ENCODE measurements at places on chromosomes 6 and 20. TPM values are rescaled to one million over a fixed set of nuclear protein-coding genes. Genes with fewer than 3 reads are reported as not detected.

DNA sequence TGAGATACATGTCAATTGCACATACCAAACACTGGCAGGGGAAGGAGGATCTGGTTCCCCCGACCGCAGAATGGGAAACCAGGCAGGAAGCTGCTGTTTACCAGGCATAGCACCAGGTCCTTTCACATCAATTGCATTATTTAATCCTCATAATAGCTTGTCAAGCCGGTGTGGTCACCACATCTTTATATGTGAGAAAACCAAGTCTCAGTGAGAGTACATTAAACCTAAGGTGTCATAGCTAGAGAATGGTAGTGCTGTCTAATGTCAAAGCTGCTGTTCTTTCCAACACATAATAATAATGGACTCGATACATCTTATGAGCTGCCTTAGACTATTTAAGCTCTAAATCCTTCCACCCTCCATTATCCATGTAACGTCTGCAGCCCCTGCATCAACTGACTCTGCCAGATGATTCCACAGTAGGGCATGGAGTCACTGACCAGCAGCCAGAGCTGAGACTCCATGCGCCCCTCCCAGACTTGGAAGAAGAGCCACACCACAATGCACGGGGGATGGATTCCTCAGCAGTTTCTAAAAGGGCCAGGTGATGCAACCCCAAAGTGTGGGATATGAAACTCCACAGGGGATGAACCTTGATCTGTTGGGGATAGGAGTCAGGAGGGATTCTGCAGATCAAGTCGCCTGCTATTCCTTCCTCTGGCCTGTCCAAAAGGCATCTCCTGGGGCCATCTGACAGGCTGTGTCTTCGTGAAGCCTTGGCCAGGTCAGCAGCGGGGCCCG lies 71.8 kb downstream of the GPR6 start:
- no peak for DNase-seq
- no peaks in the 10 kb centered on the region for H3K36me3 ChIP-seq
- H3K4me1 ChIP-seq: no peaks in the 10 kb centered on the region
- no peaks in the 10 kb centered on the region for H3K27me3 ChIP-seq

DNA sequence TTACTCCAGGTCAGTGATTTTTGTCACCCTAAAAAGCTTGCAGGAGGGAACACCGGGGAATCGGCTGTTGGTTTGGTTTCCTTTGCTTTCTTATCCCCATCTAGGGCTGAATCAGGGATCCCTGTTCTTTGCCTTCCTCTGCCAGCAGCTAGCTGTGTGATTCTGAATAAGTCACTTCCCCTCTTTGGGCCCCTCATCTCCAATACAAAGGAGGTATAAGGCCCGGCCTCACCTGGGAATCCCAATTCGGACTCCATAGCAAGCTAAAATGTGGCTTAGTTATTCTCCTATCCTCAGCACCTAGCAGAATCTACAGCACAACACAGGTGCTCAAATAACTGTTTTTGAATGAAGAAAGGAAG lies 18.5 kb upstream of the ARMC12 start:
- H3K4me3 ChIP-seq: no peak overlapping the region
- H3K4me1 ChIP-seq: peaks cover 42% of the 10 kb centered on the region
- H3K36me3 ChIP-seq: no peaks in the 10 kb centered on the region
- no peaks in the 10 kb centered on the region for H3K27me3 ChIP-seq
- peak overlapping the region; percentile 99 for H3K27ac ChIP-seq

DNA sequence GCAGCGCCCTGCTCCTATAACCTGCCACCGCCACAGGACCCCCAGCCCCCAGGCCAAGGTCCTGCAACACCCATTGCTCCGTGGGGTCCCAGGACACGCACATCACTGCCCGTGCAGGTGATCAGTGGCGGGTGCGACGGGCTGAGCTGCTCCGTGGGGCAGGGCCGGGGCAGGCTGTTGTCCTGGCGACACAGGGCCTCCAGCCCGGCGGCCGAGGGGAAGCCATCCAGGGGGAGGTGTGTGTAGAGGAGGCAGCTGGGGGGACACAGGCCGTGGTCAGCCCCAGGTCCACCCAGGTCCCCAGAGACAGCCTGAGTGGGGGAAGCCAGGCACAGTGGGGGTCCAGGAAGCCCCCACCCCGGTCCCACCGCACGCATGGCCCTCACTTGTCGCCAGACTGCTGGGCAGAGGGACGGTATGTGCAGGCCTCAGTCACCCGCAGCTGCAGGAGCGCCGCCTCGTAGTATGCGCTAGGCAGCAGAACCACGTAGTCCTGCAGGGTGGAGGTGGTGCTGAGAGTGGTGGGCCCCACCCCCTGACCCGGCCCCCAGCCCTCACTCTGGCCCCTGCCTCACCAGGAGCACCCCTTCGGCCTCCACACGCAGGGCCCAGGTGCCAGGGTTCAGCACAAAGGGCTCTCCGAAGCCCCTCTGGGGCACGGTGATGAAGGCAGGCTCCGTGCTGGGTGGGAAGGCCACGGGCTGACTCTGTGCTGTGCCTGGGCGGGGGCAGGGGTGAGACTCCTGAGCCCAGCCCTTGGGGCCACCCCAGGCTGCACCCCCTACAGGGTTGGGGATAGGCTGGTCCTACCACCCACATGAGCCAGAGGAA lies 30.4 kb downstream of the ADRM1 start:
- H3K27ac ChIP-seq: no peak overlapping the region
- no peaks in the 10 kb centered on the region for H3K4me1 ChIP-seq
- H3K4me3 ChIP-seq: no peak overlapping the region
- H3K27me3 ChIP-seq: no peaks in the 10 kb centered on the region
- no peak for DNase-seq

DNA sequence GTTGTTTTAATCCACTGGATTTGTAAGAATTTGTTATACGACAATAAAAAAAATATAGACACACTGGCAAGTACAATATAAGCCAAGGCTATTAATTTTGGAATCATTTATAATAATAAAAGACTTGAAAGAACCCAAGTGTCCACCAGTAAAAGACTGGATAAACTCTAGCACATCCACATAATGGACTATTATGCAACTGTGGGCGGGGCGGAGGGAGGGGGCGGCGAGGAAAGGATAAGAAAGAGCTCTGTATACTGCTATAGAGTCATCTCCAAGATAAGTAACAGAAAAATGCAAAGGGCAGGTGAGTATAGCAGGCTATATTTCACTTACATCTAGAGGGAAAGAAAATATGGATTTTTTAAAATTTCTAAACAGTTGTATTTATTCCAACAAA lies 123.3 kb downstream of the TBC1D32 start:
- H3K27me3 ChIP-seq: no peaks in the 10 kb centered on the region
- no peak for DNase-seq
- H3K4me3 ChIP-seq: no peak overlapping the region
- no peak overlapping the region for H3K27ac ChIP-seq

DNA sequence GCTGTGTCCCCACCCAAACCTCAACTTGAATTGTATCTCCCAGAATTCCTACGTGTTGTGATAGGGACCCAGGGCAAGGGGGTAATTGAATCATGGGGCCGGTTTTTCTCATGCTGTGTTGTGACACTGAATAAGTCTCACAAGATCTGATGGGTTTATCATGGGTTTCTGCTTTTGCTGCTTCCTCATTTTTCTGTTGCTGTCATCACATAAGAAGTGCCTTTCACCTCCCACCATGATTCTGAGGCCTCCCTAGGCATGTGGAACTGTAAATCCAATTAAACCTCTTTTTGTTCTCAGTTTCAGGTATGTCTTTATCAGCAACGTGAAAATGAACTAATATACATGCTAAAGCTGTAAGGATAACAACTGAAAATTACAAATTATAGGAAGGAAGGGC lies 88.3 kb downstream of the CDYL start:
- no peaks in the 10 kb centered on the region for H3K4me1 ChIP-seq
- DNase-seq: no peak
- H3K27ac ChIP-seq: no peak overlapping the region
- no peak overlapping the region for H3K4me3 ChIP-seq

DNA sequence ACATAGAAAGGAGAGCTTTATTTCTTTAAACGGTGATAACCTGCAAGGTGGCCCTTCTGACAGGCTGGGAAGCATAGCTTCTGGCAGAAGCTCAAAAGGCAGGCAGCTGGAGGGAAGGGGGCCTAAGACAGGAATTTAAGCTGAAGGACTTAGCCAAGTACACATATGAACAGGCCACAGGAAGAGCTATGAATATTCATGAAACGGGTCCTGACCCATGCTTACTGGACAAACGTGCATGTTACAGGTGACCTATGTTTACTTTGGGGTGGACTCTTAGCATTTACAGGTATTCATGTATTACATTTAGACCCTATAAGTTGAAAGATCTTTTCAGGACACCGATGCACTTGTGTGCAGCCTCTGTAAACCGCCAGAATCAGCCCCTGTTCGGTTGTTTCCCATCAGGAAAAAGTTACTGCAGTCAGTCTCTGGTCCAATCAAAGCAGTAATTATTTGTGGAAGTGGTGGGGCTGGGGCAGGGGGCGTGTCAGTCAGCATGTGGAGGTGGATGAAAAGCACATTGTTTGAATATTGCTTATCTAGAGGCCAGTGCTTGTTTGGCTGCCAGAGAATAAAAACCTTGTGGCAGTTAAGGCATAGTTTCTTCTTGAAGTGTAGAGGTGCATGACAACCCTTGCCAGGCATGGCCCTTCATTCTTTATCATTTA lies 2.9 kb upstream of the GZF1 start:
- H3K27ac ChIP-seq: peak overlapping the region; percentile 95
- peak overlapping the region; percentile 50 for H3K4me3 ChIP-seq
- H3K36me3 ChIP-seq: no peaks in the 10 kb centered on the region
- no peak for DNase-seq
- no peaks in the 10 kb centered on the region for H3K27me3 ChIP-seq
- H3K4me1 ChIP-seq: peaks cover 8% of the 10 kb centered on the region

GRCh38 chr6:64591676-64592036 lies 956.1 kb downstream of the PHF3 start:
- no peaks in the 10 kb centered on the region for H3K36me3 ChIP-seq
- no peaks in the 10 kb centered on the region for H3K27me3 ChIP-seq
- no peak for DNase-seq
- no peak overlapping the region for H3K4me3 ChIP-seq

DNA sequence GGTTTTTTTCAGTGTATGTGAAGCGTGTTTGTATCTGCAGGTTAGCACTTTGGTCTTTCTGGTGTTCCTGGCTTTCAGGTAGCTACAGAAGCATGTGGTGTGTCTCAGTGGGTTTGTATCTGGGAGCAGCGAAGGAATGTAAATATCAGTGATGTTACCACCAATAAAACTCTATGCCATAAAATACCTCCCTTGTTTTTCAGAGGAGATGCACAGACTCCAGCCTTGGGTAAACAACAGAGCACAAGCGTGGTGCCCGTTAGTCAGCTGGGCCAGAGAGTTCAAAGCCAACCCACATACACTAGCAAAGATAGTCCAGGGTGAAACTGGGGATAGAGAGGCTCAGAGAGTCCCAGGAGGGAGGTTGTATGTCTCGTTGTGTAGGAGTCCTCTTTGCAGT lies 393.8 kb downstream of the SMOC2 start:
- no peak overlapping the region for H3K4me3 ChIP-seq
- no peaks in the 10 kb centered on the region for H3K36me3 ChIP-seq
- peak overlapping the region; percentile 67 for H3K27ac ChIP-seq
- H3K27me3 ChIP-seq: no peaks in the 10 kb centered on the region

DNA sequence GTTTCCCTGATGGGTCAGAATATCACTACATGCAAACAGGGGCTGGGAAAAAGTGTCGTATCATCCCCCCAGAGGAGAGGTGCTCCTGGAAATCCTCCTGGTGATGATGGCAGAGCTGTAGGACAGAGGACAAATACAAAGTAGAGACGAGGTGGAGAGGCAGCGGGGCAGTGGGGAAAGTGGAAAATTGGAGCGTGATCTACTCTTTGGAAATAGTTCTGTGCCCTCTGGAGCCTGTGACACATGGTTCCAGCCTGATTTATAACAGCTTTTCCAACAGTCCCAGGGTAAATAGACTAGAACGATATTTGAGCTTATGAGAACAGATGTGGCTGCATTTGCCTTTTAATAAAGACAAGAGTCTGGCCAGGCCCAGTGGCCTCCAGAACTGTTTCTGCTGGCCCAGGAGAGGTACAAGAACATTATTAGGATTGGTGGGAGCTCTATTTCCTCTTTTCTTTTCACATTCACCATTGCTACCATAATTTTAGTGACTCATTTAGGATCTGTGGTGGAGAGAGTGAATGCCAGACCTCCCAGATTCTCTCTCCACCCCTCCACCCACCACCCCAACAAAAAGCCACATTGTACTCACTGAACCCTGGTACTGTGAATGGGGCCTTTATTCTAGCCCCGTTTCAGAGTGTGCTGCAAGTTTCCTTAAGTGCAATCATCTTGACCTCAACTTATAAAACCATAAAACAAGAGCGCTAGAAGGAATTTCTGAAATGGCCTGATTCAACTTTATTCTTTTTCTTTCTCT lies 78.3 kb downstream of the BTBD3 start:
- H3K27ac ChIP-seq: no peak overlapping the region
- no peak for DNase-seq
- no peak overlapping the region for H3K4me3 ChIP-seq
- H3K4me1 ChIP-seq: no peaks in the 10 kb centered on the region

GRCh38 chr6:31899882-31900722 lies 1.8 kb downstream of the ZBTB12 start:
- H3K27me3 ChIP-seq: no peaks in the 10 kb centered on the region
- H3K4me3 ChIP-seq: no peak overlapping the region
- H3K27ac ChIP-seq: no peak overlapping the region
- DNase-seq: no peak

- no peaks in the 10 kb centered on the region for H3K27me3 ChIP-seq
- peak; percentile 88 for DNase-seq
- no peaks in the 10 kb centered on the region for H3K4me1 ChIP-seq
- peak overlapping the region; percentile 55 for H3K27ac ChIP-seq
- H3K4me3 ChIP-seq: no peak overlapping the region
Observed at GRCh38 chr20:54123587-54124180, 50.1 kb downstream of the CYP24A1 start.

GRCh38 chr6:96948631-96949030 lies 24.1 kb downstream of the KLHL32 start:
- no peaks in the 10 kb centered on the region for H3K27me3 ChIP-seq
- H3K4me3 ChIP-seq: no peak overlapping the region
- DNase-seq: no peak
- no peaks in the 10 kb centered on the region for H3K4me1 ChIP-seq
- H3K27ac ChIP-seq: no peak overlapping the region

GRCh38 chr6:20907486-20908071 lies 373.3 kb downstream of the CDKAL1 start:
- no peak overlapping the region for H3K27ac ChIP-seq
- no peak for DNase-seq
- H3K4me1 ChIP-seq: no peaks in the 10 kb centered on the region
- H3K4me3 ChIP-seq: no peak overlapping the region
- H3K36me3 ChIP-seq: no peaks in the 10 kb centered on the region

DNA sequence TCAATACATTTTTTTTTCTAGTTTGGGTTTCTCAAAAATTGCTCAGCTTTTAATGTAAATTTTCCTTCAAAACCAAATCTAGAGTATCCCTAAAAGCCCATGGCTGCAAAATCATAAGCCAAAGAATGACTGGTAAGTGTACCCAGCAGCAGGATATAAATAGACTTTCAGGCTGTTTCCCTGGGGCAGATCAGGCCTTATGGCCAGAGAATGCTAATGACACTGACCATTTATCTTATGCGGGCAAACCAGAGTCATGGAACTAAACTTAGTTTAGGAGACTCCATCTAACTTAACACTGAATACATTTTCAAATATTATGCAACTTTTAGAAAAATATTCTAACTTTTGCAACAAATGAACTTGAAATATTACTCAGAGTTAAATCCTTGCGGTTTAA lies 7.4 kb downstream of the OSER1 start:
- H3K4me1 ChIP-seq: peaks cover 15% of the 10 kb centered on the region
- H3K27ac ChIP-seq: peak overlapping the region; percentile 68
- no peak overlapping the region for H3K4me3 ChIP-seq
- DNase-seq: no peak

GRCh38 chr20:2902291-2902690 lies 29.0 kb downstream of the PTPRA start:
- H3K36me3 ChIP-seq: no peaks in the 10 kb centered on the region
- DNase-seq: no peak
- H3K4me1 ChIP-seq: no peaks in the 10 kb centered on the region

OPRM1 gene
- not detected for total RNA-seq
